ENCODE measurements at places on chromosomes 4 and X. TPM values are rescaled to one million over a fixed set of nuclear protein-coding genes. Genes with fewer than 3 reads are reported as not detected.

DNA sequence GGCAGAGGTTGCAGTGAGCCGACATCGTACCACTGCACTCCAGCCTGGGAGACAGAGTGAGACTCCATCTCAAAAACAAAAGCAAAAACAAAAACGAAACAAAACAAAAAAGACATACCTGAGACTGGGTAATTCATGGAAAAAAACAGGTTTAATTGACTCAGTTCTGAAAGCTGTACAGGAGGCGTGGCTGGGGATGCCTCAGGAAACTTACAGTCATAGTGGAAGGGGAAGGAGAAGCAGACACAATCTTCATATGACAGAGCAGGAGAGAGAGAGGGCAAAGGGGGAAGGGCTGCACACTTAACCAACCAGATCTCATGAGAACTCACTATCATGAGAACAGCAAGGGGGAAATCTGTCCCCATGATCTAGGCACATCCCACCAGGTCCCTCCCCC lies 229.5 kb downstream of the STK32B start:
- H3K36me3 ChIP-seq: no peaks in the 10 kb centered on the region
- no peak overlapping the region for H3K27ac ChIP-seq
- no peaks in the 10 kb centered on the region for H3K4me1 ChIP-seq
- no peaks in the 10 kb centered on the region for H3K27me3 ChIP-seq
- no peak overlapping the region for H3K4me3 ChIP-seq
- DNase-seq: no peak

DNA sequence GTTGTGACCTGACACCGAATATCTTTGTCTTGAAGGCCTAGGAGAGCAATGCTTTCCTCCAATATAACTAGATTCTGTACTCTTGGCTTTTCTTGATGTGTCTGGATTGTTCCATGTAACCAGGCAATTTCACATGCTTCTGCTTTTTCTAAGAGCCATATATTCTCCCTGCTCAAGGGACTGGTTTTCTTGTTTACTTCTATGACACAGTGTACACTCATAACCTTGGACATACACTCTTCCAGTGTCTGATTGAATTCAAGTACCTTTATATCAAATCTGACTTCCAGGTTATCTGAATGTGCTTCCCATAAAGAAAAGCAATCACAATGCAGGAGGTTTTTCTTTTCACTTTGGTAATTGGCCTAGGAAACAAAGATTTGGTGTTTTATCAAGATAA lies 17.4 kb upstream of the EIF4E start:
- H3K27me3 ChIP-seq: no peaks in the 10 kb centered on the region
- H3K4me3 ChIP-seq: no peak overlapping the region
- no peak for DNase-seq
- H3K4me1 ChIP-seq: no peaks in the 10 kb centered on the region
- H3K27ac ChIP-seq: no peak overlapping the region
- no peaks in the 10 kb centered on the region for H3K36me3 ChIP-seq

GRCh38 chr4:119315036-119315435 lies 6.9 kb downstream of the FABP2 start:
- no peak overlapping the region for H3K4me3 ChIP-seq
- DNase-seq: no peak
- H3K27ac ChIP-seq: no peak overlapping the region
- H3K27me3 ChIP-seq: no peaks in the 10 kb centered on the region

MAGEA9B gene
- total RNA-seq: 0.10 TPM

PPP1R2C gene
- total RNA-seq: not detected

EREG gene
- not detected for total RNA-seq

COL4A5 gene
- total RNA-seq: 45.3 TPM

Data from ovary (tissue), 10 donors.